ENCODE measurements at places on chromosomes 16 and 17.

DNA sequence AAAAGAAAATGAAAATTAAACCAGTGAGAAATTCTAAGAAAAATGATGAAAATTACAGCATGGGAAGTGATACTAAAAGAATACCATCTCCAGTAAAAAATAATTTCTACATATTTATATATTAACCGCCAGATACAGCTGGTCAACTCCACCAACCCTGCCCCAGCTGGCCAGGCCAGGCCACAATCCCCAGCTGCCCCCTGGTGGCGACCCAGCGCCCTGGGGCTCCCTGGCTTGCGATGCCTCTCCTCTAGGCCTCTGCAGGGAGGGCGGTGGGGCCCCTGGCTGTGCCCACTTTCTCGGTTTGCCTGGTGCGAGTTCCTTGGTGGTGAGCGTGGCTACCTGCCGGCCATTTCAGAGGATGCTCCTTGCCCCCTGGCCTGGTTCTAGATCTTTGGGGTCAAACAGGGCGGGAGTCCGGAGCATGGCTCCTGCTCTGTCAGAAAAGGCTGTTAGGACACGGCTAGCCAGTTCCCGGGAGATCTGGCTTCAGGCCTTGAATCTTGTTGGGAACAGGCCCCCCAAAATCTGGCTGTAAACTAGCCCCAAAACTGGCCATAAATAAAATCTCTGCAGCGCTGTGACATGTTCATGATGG is 14.5 kb downstream of the GLIS2 start:
- no peak for DNase-seq

DNA sequence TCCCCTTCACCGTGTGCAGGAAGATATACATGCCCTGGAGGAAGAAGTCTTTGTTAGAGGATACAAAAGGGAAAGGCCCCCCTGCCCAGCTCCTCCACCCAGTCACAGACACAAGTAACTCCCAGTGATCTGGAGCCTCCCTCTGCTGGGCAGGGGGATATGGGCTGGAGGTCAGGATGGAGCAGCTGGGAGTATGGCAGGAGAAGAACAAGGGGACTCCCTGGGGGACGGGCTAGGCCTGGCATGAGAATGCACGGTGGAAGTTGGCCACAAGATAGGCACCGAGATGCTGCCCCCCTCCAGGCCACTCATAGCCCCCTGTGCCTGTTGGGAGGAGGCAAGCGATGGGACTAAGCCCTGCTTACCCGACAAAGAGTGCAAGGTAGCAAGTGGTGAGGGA is 4.2 kb downstream of the ORMDL3 start:
- no peak for DNase-seq

- DNase-seq = no peak
These were observed 1.5 kb downstream of the TNRC6C start for GRCh38 chr17:77959926-77960521.

GRCh38 chr17:60231691-60232090 is 81.9 kb downstream of the CA4 start:
- no peak for DNase-seq

GRCh38 chr16:57538235-57538721 is 1.9 kb upstream of the CCDC102A start:
- DNase-seq = no peak

All from NCI-H510A (cell line).